DMS79 (cell line): ENCODE measurements at places on chromosomes 13 and 19.

DNA sequence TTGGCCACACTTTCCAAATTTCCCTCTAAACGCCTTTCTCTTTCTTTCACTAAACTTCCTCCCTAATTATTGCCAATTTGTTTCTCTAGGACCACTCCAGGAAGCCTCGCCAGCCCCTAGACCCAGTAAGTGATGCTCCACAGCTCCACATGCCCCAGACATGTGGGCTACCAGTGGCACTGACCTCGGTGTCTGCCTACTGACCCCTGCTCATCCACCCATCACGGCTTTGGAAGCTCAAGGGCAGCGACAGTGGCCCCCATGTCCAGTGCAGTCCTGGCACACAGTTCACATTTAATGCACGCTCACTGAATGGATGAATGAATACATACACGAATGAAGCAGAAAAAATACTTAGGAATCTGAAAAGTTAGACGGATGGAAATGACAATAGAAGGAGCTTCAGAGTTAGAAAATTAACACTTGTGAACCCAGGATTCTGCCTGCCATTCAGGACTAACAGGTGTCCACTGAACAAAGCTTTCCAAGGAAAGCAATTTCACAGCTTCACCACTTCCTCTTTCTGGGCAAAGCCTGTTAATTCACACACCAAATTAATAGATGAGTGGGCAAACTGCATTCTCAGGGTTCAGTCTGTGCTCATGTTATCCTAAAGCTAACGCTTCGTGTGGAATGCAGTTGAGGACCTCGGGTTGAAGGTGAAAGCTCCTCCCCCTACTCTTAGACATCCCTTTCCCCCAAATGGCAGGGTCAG, 50.9 kb downstream of the CCDC70 start:
- DNase-seq: no peak

DNA sequence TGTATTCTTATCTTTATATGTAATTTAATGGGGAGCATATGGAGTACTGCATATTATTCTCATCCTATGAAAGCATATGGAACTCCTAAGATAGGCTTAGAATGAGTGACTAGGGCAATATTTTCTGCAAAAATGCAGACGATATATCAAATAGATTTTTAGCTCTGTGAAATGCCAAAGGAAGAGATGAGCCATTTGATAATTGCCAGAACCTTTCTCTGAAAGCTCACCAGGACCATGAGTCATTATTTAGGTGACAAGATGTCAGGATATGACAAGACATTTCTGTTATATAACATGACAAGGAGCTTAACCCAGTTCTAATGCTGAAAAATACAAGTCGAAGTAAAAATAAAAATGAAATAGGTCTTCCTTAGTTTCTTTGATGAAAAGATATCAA, 145.0 kb downstream of the SLITRK6 start:
- no peak for DNase-seq

DNA sequence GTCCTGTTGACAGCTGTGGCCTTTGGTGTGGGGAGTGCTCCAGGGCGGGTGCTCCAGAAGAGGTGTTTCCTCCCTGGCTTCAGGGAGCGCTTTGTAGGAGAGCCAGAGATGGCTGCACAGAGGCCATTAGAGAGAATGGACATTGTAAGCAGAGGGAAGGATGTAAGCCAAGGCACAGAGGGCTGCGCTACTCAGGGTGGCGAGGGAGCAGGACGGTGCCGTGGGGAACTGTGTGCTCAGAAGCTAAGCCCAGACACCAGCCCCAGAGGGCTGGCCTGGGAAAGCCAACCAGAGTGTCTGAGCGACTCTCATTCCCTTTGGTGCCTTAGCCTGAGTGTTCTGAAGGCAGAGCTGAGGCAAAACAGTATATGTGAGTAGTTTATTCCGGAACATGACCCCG, 92.2 kb downstream of the TSHZ3 start:
- DNase-seq: no peak

DNA sequence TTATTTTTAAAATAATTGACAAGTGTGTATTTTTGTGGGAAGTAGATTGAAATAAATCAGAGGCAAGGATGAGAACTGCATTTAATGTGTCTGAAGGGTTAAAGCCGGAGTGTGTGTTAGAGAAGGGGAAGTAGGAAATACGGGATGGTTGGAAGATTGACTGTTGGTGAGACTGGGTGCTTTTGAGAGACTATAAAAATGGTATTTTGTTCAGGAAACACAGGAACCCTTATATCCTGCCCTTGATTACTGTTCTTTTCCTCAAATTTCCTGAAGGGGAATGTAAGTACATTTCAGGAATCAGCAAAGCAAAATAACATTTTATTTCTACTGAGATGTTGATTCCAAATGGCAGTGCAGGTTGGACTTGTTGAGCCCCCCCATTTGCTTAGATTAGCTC, 15.1 kb downstream of the IFT88 start:
- DNase-seq: no peak

DNA sequence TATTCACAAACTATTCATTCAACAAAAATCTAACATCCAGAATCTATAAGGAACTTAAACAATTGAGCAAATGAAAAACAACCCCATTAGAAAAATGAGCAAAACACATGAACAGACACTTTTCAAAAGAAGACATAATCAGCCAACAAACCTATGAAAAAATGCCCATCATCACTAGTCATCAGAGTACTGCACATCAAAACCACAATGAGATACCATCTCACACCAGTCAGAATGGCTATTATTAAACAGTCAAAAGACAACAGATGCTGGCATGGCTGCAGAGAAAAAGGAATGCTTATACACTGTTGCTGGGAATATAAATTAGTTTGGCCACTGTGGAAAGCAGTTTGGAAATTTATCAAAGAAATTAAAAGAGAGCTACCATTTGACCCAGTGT, 487.6 kb downstream of the GPC6 start:
- DNase-seq: no peak

- no peak for DNase-seq
These were observed 27.8 kb downstream of the EXOC3L2 start for GRCh38 chr19:45217193-45217956.

DNA sequence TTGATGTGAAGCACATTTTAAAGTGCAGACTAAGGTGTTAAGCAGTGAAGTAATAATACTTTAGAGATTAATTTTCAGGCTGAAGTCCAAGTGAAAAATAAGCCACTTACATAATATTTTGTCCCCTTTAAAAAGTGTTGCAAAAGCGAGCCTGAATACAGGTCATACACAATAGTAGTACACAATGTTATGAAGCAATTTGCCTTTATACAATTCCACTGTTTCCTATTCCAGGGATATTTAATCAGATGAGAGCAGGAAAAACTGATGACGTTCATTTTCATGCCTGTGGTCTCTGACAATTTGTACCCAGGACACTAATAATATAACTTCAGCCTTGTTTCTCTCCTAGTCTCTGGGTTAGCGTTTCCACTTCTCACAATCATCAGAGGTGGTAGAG, 916.7 kb downstream of the PCDH9 start:
- DNase-seq: no peak

DNA sequence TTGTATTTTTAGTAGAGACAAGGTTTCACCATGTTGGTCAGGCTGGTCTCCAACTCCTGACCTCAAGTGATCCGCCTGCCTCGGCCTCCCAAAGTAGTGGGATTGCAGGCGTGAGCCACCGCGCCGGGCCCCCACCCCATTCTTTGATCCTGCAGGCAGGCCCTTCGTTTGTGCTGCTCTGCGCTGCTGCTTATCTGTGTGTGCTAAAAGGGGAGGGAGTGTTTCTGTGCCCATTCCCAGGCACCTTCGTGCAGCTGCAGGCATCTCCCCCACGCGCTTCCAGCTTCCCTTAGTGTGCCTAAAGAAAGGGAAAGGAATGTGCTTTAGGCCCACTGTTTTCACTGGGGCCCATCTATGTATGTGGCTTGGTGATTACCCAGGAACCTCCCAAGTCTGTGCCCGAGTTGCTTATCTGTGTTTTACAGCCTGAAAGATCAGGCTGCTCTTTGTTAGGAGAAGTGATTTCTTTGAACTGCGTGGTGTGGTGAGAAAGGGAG, 27.2 kb downstream of the EPN1 start:
- no peak for DNase-seq
